ENCODE measurements at places on chromosomes 7 and 10. TPM values are rescaled to one million over a fixed set of nuclear protein-coding genes. Genes with fewer than 3 reads are reported as not detected.

DNA sequence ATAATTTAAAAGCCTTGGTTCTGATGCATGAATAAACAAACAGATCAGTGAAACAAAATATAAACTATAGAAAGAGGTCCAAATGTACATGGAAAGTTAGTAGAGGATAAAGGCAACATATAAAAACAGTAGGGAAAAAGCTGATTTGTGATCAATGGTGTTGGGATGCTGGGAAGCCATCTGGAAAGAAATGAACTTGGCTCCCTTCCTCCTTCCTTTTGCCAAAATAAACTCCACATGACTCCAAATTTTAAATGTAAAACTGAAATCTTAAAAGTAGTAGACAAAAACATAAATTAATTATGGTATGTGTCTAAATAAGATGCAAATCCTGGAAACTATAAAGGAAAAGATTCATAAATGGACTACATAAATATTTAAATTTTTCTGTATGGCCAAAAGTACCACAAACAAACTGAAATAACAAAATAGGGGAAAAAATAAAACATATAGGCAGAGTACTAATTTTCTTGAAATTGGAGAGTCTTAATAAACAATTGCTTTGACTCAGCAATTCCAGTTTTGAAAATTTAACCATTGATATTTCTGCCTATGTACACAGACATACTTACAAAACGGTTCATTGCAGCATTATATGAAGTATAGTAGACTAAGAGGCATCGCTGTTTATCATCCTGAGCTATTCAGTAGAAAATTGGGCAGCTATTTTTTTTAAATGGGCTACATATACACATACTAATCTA is 77.0 kb upstream of the TRIM24 start:
- DNase-seq = no peak

DNA sequence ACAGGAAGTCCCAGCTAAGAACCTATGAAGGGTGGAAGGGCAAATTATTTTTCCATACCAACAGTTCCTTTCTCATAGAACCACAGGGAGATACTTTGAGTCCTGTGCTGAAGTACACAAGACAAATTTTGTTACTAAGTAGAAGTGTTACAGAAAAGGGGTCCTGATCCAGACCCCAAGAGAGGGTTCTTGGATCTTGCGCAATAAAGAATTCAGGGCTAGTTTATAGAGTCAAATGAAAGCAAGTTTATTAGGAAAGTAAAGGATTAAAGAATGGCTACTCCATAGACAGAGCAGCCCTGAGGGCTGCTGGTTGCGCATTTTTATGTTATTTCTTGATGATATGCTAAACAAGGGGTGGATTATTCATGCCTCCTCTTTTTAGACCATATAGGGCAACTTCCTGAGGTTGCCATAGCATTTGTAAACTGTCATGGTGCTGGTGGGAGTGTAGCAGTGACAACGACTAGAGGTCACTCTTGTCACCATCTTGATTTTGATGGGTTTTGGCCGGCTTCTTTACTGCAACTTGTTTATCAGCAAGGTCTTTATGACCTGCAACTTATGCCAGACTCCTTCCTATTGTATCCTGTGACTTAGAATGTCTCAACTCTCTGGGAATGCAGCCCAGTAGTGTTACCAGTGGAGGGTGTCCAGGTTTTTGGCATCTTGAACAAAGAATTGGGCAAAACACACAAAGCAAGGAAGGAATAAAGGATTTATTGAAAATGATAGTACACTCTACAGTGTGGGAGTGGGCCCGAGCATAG is 409.4 kb downstream of the SH2D4B start:
- no peak for DNase-seq

DNA sequence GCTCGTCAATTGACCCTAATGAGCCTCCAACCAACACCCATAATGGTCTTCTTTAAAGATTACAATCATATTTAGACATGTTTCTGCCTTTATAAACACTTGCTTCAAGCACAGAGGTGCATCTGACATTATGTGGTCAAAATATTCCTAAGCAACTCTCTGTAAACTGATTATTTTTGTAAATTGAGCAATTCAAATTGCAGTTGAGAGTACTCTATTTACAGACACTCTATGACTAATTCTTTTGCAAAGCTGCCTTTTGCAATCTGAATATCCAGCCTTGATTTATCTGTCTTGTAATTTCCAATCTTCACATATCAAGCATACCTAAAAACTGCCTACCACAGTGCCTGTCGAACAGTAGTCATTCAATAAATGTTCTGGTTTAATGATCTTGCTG is 112.0 kb downstream of the PDE1C start:
- DNase-seq = no peak

The SFMBT2 gene
- 9.4 TPM for total RNA-seq

The C7orf33 gene
- not detected for total RNA-seq

GRCh38 chr10:14146025-14146424 is 184.7 kb downstream of the FRMD4A start:
- DNase-seq = no peak

DNA sequence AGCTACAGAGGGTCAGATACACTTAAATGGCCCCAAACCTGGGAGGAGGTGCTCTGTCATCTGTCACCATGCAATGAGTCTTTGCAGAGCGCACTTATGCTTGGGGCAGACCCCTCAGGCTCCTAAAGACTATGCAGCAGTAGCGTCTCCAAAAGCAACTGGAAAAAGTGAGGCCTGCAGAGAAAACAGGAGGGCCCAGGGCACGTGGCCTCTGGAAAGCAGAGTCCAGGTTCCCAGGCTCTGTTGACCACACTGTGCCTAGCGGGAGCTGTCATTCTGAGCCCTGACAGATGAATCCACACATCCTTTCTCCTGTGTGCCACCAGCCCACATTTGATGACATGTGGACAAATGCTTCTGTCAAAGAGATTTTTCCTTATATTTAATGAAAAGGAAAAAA is 66.4 kb downstream of the MINDY4 start:
- DNase-seq = no peak

DNA sequence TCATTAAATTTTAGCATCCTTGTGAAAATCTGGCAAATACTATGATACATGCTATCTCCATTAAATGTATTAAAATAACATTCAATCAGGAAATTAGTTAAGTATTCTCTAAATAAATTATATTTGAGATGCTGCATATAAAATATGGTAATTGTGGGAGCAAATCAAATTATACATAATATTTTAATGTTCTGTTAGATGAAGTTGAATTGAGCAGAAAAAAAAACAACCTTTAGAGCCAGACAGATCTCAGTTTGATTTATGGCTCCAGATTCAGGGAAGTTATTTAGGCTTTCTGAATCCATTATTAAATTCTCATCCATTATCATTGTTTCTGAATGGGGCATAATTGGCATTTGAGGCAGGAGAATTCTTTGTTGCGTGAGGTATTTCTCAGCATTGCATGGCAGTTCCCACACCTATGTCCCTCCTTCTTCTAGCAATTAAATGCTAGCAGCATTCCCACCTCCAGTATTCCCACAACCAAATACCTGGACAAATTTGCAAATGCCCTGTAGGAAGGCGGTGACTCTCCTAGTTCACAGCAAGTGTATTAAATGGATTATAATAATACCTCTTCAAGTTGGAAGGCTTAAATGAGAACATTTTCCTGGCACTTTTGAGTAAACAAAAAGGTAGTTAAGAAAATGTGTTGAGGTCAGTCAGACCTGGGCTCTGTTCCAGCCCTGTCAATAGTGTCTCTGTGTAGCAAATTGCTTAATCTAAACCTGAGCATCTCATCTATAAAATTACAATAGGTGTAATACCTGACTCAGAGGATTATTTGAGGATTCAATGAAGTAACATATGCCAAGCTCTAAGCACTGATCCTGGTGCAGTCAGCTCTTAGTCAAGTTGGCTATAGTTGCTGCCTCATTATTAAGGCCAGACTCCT is 108.9 kb downstream of the RNLS start:
- no peak for DNase-seq

The TAC1 gene
- not detected for total RNA-seq

DNA sequence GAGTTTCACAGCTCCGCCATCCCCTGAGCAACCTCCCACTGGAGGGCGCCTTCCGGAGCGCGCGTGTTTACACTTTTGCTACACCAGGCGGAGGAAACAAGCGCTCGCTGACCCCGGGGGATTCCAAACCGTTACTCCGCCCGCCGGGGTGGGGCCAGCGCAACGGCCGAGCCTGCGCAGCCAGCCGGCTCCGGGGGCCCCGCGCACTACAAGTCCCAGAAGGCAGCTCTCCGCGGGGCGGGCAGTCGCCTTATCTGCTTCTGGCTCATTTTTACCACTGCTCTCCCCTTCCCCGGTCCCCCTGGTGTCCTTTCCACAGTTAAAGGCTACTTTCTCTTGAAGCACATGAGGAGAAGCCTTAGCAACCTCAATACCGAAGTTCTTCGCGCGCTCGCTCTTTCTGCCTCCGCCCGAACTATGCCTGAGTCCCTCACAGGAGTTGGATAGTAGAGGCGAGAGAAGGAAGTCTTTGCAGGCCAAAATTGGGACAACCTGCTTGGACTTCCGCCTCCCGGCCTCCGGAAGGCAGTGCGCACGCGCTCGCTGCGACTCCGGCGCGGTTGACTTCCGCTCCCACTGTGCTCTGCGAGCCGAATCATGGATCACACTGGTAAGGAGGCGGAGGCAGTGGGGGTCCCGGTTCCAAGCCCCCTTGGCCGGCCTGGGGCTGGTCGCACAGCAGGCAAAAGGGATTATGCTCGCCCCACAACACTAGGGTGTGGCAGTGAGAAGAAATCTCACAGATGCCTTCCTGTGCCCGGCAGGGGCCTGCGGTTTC is at the start of gene CBLL1:
TSS of gene CBLL1 (plus strand) at position 576 of the 778 bp plus-strand sequence. CDS start at position 598, 22 bp downstream.
- DNase-seq = peak; percentile 98

- DNase-seq = no peak
Measured at GRCh38 chr7:80467069-80467468, 44.8 kb downstream of the GNAT3 start.

GRCh38 chr10:1406967-1407945 is 330.1 kb downstream of the ADARB2 start:
- DNase-seq = no peak

DNA sequence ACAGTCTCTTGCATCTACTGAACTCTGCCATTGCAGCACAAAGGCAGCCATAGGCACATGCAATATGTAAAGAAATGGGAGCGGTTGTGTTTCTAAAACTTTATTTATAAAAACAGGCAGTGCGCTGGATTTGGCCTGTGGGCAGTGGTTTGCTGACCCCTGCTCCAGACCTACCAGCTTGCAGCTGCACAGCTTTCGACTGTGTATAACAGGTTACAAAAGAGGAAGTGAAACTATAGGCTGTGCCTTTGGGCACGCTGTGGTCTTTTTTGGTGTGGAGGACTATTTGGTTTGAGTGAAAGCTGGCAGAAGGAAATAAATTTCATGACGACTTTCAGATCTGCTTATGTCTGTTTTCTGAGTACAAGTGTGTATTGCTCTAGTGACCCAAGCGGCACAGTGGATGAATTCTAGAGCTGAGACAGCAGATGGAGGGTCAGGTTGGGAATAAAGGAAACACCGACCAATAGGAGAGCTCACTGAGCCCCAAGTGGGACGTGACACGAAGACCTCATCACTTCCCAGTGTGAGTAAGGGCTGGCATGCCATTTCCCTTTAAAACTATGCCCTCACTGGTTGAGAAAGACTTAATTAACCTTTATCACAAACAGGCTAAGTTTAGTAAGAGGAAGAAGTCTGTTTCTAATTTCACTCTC is 152.7 kb downstream of the ANK3 start:
- DNase-seq = peak; percentile 59

GRCh38 chr7:4659551-4660286 is 22.4 kb upstream of the FOXK1 start:
- DNase-seq = no peak

DNA sequence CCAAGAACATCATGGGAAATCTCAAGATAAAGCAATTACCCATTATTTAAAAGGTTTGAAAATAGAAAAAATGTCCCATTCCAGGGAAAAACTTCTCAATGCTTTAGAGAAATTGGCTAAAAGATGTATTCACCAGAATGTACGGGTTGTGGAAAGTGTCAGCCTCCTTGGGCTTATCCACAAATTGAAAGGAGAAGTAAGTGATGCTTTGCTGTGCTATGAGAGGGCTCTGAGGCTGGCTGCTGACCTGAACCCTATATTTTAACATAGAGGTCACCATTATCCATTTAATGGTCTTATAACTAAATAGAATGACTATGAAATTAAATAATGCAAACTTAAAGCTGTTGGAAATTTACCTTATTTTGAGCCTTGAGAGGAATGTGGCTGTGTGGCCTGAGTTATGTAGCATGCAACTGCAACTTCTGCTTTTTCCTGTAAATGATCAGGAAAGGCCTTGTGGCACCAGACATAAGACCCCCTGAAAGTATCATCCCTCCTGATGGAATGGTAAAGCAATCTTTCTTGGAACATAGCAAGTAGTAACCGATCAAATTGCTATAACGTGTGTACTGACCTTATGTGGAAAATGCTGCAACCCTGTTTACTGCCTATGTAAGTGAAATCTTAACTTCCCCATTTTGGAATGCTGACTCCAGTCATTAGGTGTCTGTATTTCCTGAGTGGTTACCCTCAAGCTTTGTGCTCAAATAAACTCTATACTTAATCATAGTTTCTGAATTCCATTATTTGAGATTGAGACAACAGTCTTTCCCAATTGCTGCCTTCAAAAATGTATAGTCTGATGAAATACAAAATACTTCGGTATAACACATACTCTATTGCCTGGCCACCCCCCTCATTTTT is 6.9 kb downstream of the IFIT1B start:
- DNase-seq = no peak

GRCh38 chr7:100069991-100070390 is 11.5 kb downstream of the ZNF3 start:
- no peak for DNase-seq

The H2BK1 gene
- not detected for total RNA-seq

GRCh38 chr10:49400365-49400764 is 4.5 kb upstream of the DRGX start:
- no peak for DNase-seq

- DNase-seq = no peak
Measured at GRCh38 chr10:71978476-71978875, 14.3 kb downstream of the CHST3 start.

The CALU gene
- 165 TPM for total RNA-seq

The SPDYE11 gene
- not detected for total RNA-seq

The TMEM248 gene
- 37.1 TPM for total RNA-seq

The GDI2 gene
- 101 TPM for total RNA-seq

The TEX47 gene
- total RNA-seq = not detected

DNA sequence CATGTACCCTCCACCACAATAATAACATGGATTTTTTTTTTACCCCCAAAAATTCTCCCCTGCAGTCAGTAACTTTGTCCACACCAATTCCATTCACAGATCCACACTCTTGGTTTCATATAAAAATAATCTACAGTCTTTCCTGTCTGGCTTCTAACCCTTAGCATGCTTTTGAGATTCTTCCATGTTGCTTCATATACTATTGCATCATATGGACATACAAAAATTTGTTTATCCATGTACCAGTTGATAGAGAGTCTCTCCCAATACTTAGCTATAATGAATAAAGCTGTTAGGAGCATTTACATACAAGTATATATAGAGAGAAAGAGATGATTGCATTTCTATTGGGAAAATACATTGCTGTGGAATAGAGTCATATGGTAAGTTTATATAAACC is 575.0 kb downstream of the XPNPEP1 start:
- no peak for DNase-seq

The SUN1 gene
- 177 TPM for total RNA-seq

The CPN1 gene
- not detected for total RNA-seq

GRCh38 chr10:86658261-86658741 is 4.0 kb downstream of the OPN4 start:
- DNase-seq = no peak

Measured in Right ventricle myocardium superior (tissue), 1 donor.